ENCODE measurements at places on chromosomes 7 and 10. TPM values are rescaled to one million over a fixed set of nuclear protein-coding genes. Genes with fewer than 3 reads are reported as not detected.

The GIMAP2 gene
- 11.5 TPM for total RNA-seq

The TUBB8 gene
- 0.78 TPM for total RNA-seq

The ERLIN1 gene
- total RNA-seq, result 42.8 TPM

The EBLN1 gene
- total RNA-seq, result not detected

The MYL10 gene
- total RNA-seq, result not detected

The BICC1 gene
- total RNA-seq, result 13.5 TPM

DNA sequence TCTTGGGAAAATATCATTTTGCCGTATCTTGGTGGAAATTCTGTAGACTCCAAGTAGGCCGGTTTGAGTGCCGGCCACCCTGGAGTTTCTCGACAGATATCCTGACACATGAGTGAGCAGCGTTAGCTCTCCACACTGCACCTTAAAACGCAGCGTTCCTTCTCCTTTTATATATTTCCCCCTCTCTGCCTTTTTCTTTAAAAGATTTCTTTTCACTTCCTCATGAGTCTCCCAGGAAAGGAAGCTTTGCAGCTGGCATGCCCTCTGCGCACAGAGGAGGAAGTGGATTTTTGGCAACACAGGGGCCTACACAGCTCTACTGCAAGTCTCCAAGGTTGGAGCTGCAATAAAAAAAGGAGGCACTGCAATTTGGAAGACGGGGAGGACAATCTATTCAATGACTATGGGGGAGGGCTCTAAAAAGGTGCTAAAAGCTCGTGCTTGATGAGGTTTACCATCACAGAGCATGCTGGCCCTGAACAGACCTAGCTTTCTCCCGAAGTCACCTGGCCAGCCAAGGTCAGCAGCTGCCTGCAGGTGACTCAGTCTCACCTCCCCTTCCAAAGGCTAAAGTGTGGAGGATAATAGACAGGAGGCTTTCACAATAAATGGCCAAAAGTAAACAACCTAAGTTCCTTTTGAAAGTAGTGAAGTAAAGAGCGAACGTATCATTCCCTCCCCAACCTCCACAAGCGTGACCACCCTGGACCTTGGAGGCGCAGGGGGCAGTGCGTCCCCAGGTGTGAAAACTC is 252.8 kb downstream of the ZMYND11 start:
- DNase-seq, result no peak

- DNase-seq, result no peak
Observed at GRCh38 chr10:42816912-42817311, 34.3 kb downstream of the BMS1 start.

GRCh38 chr10:57188846-57189245 is 827.8 kb upstream of the ZWINT start:
- DNase-seq, result no peak

DNA sequence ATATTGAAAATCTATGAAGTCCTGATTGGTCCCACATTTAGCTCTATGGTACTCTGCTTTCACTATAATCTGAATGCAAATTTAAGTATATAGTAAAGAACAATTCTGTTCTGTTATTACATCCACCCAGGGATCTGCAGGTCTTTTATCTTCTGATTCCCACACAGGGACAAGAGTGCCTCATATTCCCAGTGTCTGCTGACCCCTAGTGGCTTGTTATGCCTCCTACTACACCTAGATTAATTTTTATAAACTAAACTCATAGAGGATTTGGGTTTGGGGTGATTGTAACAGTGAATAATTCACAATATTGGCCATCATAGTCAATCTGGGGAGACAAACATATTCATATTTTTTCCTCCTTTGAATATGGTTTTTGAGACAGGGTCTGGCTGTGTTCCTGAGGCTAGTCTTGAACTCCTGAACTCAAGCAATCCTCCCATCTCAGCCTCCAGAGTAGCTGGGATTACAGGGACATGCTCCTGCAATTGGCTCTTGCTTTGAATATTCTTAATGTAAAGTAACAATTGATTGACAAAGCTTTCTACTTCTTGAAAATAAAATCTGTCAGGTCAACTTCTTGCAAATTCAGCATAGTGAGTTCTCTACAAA is 282.1 kb downstream of the KCND2 start:
- DNase-seq, result no peak

DNA sequence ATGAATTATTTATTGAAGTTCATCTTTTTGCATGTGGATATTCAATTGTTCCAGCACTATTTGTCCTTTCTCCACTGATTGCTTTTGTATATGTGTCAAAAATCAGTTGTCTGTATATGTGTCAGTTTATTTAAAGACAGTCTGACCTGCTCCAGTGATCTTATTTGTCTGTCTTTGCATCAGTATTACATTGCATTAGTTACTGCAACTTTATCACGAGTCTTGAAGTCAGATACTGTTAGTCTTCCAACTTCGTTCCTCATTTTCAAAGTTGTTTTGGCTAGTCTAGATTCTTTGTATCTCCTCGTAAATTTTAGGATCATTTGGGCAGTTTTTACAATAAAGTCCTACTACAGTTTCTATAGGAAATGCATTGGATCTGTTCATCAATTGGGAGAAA is 166.4 kb downstream of the CELF2 start:
- DNase-seq, result no peak
